GM03348 (cell line): ENCODE measurements at places on chromosomes 3 and 15.
A peak's percentile ranks its signal among the peaks of the same experiment; 100 is the strongest.

- DNase-seq = no peak
Observed at GRCh38 chr3:53818221-53819162, 27.7 kb downstream of the CHDH start.

- peak; percentile 33 for DNase-seq
Observed at GRCh38 chr15:32952901-32953532, 235.2 kb downstream of the GREM1 start.

- no peak for DNase-seq
Observed at GRCh38 chr3:170564664-170565063, 21.2 kb downstream of the SLC7A14 start.

- DNase-seq = no peak
Observed at GRCh38 chr15:42378011-42378410, 18.7 kb downstream of the CAPN3 start.

DNA sequence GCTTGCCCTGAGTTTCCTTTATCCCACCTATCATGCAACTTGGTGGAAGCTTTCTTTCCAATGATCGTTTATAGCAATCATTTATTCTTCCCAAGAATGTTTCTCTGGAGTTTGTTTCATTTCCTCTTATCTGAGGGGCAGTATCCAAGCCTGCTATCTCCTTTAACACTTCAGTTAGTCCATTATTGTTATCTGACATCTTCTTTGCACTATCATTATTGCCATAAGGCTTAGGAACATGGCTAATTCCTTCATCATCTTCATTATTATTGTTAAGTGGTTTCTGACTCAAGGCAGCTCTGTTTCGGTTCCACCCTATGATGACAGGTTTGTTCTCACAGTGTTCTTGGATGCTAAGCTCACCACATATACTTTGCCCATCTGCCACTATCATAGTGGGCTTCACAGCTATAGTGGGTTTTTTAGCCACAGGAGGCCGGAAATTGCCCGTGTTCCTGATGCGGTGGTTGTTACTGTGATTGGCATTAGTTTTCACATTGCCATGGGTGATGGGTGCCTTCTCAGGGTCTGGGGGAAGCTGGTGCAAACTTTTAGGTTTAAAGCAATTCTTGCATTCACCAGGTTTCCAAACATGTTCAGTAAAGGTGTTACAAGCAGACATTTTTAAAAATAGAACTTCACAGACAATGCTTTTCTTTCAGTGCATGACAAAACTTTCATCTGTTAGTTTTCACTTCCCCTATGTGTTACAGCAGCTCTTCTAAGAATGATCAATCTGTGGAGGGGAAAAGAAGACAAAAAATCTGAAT, 110.6 kb upstream of the TSPAN3 start:
- no peak for DNase-seq

DNA sequence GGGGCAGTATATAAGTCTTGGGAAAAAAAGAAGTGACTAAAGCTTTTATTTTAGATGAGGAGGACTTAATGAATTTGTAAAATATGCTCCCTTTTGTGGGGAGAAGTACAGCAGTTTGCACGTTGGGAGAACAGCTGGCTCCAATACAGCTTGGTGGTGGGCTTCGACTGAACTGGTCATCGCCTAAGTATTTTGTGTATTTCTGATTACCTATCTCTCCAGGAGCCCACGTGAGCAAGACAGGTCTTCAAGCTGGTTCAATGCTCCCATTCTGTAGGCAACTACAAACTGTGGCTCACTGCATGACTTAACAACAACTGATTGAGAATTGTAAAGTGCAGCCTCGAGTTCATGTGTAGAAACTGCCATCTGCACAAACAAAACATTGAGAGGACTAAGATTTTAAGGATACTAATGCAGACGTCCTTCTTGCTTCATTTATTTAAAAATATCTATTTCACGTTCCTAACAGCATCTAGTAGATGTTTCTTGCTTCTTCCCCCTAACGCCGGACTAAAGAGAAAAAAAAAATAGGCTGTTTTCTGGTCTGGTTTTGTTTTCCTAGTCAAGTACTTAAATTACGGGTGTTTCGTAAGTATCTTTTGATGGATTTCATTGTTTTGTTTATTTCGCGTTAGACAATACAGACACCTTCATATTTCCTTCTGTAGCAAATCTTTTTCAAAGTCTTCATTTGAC, 1.4 kb upstream of the GREM1 start:
- no peak for DNase-seq

GRCh38 chr15:61184431-61184830, 44.7 kb downstream of the RORA start:
- DNase-seq = no peak

DNA sequence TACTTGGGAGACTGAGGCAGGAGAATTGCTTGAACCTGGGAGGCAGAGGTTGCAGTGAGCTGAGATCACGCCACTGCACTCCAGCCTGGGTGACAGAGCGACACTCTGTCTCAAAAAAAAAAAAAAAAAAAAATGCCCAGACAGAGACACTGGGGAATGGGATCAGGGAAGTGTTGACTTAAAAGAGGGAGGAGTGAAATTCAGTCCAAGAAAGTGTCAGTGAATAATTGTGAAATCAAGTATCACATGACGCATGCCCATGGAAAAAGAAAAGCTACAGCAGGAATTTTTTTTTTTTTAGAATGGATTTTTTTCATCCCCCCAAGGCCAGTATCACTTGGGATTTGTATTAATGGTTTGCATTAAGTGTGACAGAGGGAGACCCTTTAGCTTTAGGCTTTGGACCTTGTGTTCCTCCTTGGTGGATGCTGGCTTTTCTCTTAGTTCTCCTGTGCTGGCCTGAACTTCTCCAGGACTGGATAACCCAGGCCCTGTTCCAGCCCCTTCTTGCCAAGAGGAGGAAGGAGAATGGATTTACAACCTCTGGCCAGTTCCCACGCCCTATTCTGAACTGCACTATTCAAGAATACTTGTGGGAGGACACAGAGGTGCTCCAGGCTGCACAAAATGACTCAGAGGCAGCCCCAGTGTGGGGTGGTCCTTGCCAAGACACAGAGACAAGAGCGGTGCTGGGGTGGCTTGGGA, 36.7 kb upstream of the ZNF774 start:
- DNase-seq = peak; percentile 68

DNA sequence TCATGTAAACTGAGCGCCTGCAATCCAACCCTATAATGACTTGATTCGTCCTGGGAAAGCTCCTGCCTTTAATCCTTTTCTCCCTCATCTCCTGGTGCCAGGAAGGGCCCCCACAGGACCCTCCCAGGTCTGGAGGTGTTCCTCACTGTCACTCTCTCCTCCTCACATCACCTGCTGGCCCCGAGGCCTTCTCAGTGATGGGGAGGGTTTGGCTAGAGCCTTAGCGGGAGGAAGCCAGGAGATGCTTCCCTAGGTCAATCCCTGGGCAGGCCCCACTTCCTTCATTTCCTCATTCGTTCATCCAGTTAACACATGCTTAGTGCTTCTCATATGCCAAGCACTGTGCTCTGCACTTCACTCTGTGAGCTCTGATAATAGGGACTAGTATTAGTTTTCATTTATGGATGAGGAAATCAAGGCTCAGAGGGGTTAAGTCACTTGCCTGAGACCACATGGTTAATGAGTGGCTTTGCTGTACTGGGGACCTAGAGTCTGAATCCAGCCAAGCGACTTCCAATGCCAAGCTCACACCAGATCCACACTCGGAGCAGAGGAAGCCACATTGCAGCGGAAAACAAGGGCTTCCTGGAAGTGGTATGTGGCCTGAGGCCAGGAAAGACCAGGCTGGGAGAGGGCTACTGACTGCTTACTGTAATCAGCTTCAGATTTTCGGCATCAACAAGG, 50.3 kb upstream of the CHRNB4 start:
- no peak for DNase-seq

DNA sequence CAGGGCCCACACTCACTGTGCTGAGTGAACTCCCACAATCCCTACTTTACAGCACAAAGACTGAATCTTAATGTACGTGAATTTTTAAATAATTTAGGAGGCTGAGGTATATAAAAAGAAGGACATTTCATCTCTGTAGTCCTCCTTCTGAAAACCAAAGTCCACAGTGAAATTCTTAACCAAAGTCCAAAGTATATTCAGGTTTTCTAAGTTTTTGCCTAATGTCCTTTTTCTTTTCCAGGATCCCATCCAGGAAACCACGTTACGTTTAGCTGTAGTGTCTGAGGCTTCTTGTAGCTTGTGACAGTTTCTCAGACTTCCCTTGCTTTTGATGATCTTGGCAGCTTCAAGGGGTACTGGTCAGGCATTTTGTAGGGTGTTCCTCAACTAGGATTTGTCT, 44.5 kb downstream of the SCAP start:
- no peak for DNase-seq

DNA sequence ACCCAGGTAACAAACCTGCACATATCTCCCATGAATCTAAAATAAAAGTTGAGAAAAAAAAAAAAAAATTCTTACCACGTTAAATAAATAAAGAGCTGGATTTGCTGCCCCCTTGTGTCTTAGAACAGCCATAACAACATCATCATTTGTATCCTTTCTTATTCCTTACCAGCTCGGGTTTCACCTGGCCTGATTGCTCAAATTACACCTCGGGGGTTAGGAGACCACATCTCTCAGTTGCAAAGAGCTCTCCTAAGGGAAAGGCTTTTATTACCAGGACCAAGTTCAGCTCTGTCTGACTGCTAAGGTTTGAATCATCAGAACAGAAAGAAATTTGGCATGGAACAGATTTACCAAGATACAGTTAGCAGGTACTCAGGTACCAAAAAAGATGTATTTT, 25.8 kb upstream of the RPL39L start:
- peak; percentile 59 for DNase-seq

GRCh38 chr3:123158330-123158729, 43.4 kb upstream of the SEC22A start:
- no peak for DNase-seq

DNA sequence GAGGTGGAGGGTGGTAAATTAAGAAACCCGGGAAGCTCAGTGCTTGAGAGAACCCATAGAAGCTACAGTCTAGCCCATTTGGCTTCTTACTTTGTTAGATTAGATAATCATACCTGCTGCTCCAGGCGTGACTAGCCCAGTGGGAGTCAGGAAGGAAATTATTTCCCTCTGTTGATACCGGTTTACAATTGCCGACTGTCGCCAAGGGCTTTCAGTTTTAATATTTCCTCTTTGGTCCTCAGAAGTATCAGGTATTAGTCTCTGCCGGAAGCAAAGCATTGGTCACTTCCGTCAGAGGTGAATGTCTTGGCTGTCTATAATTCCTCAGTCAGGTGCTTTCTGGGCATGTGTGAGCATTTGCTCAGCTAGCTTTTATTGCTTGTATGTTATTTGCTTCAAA, 75.2 kb downstream of the LPP start:
- no peak for DNase-seq

- DNase-seq = no peak
Observed at GRCh38 chr15:76198456-76199105, 112.7 kb downstream of the ETFA start.

GRCh38 chr3:98185180-98185579, 18.7 kb downstream of the OR5H15 start:
- no peak for DNase-seq

GRCh38 chr3:143895805-143896204, 47.5 kb upstream of the SLC9A9 start:
- DNase-seq = peak; percentile 36

DNA sequence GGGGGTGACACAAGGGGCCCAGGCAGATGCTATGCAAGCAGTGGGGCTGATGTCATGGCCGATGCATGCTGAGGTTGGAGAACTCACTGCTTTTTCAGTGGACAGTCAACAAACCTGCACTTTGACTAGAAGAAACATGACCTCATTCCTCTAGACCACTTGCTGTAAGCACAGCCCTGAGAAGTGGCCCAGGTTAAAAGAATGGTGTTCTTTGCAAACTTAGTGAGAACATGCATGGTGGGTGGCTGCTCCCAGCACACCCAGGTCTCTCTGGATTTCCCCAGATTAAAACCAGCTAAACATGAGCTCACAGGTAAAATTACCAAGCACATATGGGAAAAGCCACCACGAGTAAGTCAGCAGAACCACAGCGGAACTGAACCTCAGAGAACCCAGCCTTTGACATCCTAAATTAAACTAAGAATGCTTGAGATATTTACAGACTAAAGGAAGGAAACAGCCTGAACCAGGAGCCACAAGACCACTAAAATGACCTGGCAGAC, 15.5 kb downstream of the DLEC1 start:
- no peak for DNase-seq

DNA sequence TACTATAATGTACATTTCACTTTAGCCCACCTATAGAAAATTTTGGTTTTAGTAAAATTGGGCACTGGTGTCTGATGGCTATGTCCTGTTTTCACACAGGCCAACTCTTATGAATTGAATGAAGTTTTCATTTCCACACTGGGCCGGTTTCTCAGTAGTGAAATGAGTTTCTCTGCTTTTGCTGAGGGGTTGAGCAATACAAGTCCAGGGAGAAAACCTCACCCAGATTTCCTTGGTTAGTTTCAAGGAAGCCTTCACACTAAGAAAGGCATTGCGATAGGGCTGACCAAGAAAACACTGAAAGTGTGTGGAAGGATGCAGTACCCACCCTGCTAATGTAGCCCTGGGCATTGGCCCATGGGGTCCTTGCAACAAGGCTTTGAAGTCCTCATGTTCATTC, 331.5 kb upstream of the CFAP20DC start:
- DNase-seq = no peak

DNA sequence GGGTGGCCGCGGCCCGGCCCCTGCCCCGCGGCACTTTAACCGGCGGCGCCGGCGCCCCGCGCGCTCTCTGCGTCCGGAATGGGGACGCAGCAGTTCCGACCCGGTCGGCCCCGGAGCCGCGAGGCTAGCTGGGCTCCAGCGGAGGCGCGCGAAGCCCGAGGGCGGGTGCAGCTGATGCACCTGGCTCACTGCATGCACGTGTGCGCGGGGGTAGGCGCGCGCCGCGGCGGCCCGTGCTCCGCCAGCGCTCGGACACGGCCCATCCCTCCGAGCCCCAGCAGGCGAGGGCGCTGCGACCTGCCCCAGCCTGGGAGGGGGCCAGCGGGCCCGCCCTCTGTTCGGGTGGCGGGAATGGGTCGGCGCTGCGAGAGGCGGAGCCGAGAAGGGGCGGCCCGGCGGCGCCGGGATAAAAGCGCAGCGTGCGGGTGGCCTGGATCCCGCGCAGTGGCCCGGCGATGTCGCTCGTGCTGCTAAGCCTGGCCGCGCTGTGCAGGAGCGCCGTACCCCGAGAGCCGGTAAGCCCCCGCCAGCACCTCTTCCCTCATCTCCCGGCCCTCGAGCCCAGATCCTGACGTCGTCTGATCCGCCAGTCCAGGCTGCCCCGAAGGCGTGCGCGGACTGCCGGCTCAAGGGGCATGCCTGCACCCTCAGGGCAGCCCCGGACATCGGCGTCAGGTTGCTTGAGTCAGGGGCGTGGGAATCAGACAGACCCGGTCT, at the start of the genes CHDH and IL17RB:
TSS of gene CHDH (minus strand) at position 286 of the 717 bp plus-strand sequence. CDS start 22,411 bp downstream, outside the sequence.
TSS of gene IL17RB (plus strand) at position 435 of the 717 bp plus-strand sequence. CDS start at position 456, 21 bp downstream.
- DNase-seq = peak; percentile 57

GRCh38 chr3:123568034-123568433, 16.8 kb downstream of the HACD2 start:
- DNase-seq = no peak
